ENCODE measurements at places on chromosomes 5 and 9. TPM values are rescaled to one million over a fixed set of nuclear protein-coding genes. Genes with fewer than 3 reads are reported as not detected.

The TAF1L gene
- total RNA-seq = 0.07 TPM

DNA sequence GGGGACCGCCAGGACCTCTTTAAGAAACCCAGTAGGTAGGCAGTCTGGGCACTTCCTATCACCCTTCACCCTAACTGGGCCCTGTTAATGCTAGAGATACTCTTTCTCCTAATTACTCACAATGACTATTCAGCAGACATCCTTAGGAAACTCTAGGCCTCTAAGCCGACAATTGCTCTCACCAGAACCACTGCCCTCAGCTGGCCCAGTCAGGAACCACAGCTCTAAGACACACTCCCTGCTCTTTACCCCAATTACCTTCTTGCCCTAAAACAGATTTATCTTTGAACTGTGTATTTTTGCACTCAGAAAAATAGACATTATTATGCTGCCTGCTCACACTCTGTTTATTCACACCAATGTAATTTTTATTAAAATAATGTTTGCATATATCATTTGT is 432.6 kb upstream of the SLC30A5 start:
- no peak for DNase-seq
- H3K36me3 ChIP-seq = no peaks in the 10 kb centered on the region
- H3K27ac ChIP-seq = no peak overlapping the region
- H3K27me3 ChIP-seq = no peaks in the 10 kb centered on the region
- no peak overlapping the region for H3K4me3 ChIP-seq
- H3K4me1 ChIP-seq = peaks cover 19% of the 10 kb centered on the region

DNA sequence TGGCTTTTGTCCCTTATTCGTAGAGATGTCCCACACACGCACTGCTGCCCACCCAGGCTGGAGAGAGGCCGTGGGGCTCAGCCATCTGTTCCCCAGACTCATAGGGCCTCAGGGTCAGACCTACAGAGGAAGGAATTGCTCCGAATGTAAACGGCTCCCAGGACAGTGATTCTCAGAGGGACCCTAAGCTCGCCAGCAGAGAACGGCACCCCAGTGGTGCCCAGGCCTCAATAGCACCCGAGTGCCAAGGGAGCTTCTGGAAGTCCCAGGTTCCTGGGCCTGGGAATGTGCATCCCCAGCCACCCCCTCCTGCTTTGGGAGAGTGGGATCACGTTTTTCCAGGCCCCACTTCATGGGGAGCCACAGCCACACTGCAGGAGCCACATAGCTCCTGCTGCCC is 32.9 kb upstream of the CNOT6 start:
- no peak overlapping the region for H3K27ac ChIP-seq
- no peaks in the 10 kb centered on the region for H3K27me3 ChIP-seq
- H3K36me3 ChIP-seq = no peaks in the 10 kb centered on the region
- no peaks in the 10 kb centered on the region for H3K4me1 ChIP-seq
- H3K4me3 ChIP-seq = no peak overlapping the region

The GKAP1 gene
- total RNA-seq = 4.8 TPM

The SWI5 gene
- total RNA-seq = 70.4 TPM

The ALDH1A1 gene
- total RNA-seq = 3.7 TPM

The PCDHA12 gene
- not detected for total RNA-seq

GRCh38 chr5:6480133-6481051 is 31.7 kb downstream of the UBE2QL1 start:
- H3K27me3 ChIP-seq = peaks cover 99% of the 10 kb centered on the region
- no peak overlapping the region for H3K4me3 ChIP-seq
- H3K36me3 ChIP-seq = no peaks in the 10 kb centered on the region
- no peaks in the 10 kb centered on the region for H3K4me1 ChIP-seq
- DNase-seq = no peak
- H3K27ac ChIP-seq = no peak overlapping the region

The PAPPA gene
- 3.9 TPM for total RNA-seq

DNA sequence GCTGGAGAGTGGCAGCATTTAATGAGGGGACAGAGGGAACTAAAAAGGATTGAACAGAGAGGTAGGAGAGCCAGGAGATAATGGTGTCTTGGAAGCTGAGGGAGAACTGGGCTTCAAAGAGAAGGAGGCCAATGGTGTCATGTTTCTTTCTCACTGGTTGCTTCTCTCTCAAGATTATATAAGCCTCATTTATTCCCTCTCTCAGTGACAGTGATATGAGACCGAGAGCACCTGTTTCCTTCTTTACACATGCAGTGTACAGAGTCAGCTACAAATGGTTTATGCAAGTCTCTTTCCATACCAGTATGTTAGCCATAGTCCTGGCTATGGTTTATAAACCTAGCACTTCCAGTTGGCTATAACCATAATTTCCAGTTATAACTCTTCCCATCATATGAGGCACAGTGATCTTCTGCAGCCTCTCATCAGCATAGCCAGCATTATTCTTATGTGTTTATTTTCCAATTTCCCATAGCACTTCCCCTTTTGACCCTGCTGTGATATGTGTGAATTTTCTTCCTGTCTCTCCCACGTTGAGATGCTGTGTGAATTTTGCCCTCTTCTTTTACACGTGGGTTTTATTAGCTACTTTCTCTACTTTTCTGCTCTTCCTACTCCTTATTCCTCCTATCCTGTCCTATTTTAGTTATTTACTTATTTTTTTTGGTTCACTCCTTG is 71.2 kb downstream of the UNC13B start:
- no peaks in the 10 kb centered on the region for H3K27me3 ChIP-seq
- no peak overlapping the region for H3K4me3 ChIP-seq
- DNase-seq = no peak
- no peaks in the 10 kb centered on the region for H3K36me3 ChIP-seq
- no peaks in the 10 kb centered on the region for H3K4me1 ChIP-seq

- no peaks in the 10 kb centered on the region for H3K36me3 ChIP-seq
- peaks cover 71% of the 10 kb centered on the region for H3K27me3 ChIP-seq
- H3K4me1 ChIP-seq = no peaks in the 10 kb centered on the region
- DNase-seq = no peak
Observed at GRCh38 chr5:3535414-3536211, 60.0 kb upstream of the IRX1 start.

GRCh38 chr5:100722657-100723056 is 180.4 kb downstream of the ST8SIA4 start:
- no peaks in the 10 kb centered on the region for H3K4me1 ChIP-seq
- H3K4me3 ChIP-seq = no peak overlapping the region
- H3K27me3 ChIP-seq = no peaks in the 10 kb centered on the region
- no peaks in the 10 kb centered on the region for H3K36me3 ChIP-seq
- no peak overlapping the region for H3K27ac ChIP-seq

- H3K27me3 ChIP-seq = peaks cover 86% of the 10 kb centered on the region
- H3K27ac ChIP-seq = no peak overlapping the region
- no peaks in the 10 kb centered on the region for H3K4me1 ChIP-seq
- DNase-seq = no peak
- H3K4me3 ChIP-seq = no peak overlapping the region
Observed at GRCh38 chr5:585556-585955, 26.6 kb upstream of the CEP72 start.

- H3K36me3 ChIP-seq = no peaks in the 10 kb centered on the region
- no peaks in the 10 kb centered on the region for H3K4me1 ChIP-seq
- H3K27ac ChIP-seq = no peak overlapping the region
- no peak overlapping the region for H3K4me3 ChIP-seq
- no peak for DNase-seq
Observed at GRCh38 chr5:113615708-113616107, 102.2 kb downstream of the YTHDC2 start.

DNA sequence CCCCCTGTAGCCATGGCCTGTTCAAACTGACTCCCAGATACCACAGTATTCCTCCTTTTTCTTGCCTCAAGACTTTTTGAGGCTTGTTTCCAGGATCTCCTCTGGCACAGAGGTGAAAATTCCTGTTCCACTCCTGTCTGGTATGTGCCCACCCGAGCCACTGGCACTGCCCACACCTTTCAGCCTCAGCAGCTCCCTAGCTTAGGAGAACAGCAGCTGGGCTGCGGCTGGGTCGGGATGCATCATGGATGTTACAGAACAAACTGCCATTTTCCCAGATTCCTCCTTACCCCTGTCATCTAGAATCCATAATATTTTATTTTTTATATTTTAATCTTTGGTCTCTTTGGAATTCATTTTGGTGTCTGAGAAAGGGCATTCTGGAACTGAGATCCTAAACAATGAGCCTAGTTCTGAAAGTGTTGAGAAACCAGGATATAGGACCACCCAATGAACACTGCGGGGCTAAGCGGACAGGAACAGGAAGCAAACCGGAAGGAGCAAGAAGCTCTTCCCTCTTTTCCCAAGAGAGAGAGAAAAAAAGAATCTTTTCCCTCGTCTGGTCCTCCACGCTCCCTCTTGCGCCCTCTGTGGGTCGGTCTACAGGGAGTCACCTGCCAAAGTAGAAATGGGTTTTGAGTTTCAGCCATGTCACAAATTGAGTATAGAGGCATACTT is 12.5 kb downstream of the OR2S2 start:
- H3K4me3 ChIP-seq = no peak overlapping the region
- no peak overlapping the region for H3K27ac ChIP-seq

DNA sequence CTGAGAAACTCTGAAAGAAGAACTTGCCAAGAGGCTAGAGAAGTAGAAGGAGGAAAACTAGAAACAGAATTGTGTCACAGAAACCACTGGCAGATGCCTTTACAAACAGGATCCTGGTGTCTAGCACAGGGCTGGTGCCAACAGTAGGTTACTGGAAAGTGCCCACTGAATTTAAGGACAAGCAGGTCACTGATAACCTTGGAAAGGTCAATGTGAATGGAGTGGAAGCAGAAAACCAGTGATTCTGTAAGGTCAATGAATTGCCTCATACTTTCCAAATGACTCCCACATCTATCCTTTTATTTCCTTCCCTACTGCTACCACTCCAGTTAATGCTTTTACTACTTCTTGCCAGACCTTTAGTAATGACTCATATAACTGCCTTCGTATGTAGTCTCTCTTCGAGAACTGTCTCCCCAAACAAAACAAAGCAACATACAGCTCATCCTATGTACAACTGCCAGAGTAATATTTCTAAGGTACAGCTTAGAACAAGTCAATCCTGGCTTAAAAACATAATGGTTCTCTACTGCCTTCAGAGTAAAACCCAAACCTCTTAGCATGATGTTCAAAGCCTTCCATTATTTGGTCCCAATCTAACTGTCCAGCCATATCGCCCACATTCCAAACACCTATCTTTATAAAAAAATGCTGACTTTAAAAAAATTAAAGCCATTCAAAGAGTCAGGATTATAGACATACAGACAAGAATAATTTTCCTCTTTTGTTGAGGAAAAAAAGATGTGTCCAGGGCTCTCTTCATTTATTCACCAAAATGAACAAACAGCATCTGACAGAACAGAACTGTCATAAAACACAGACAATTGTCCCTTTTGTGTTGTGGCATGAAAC is 52.5 kb downstream of the NR3C1 start:
- H3K27me3 ChIP-seq = no peaks in the 10 kb centered on the region
- DNase-seq = no peak
- no peaks in the 10 kb centered on the region for H3K36me3 ChIP-seq
- no peak overlapping the region for H3K4me3 ChIP-seq
- peaks cover 24% of the 10 kb centered on the region for H3K4me1 ChIP-seq

GRCh38 chr9:81824802-81825730 is 103.2 kb upstream of the SPATA31D4 start:
- peak overlapping the region; percentile 91 for H3K27ac ChIP-seq
- H3K27me3 ChIP-seq = no peaks in the 10 kb centered on the region
- peaks cover 39% of the 10 kb centered on the region for H3K4me1 ChIP-seq
- H3K36me3 ChIP-seq = no peaks in the 10 kb centered on the region

The MCTP1 gene
- total RNA-seq = 4.3 TPM

The IRGM gene
- not detected for total RNA-seq

The CER1 gene
- total RNA-seq = not detected

DNA sequence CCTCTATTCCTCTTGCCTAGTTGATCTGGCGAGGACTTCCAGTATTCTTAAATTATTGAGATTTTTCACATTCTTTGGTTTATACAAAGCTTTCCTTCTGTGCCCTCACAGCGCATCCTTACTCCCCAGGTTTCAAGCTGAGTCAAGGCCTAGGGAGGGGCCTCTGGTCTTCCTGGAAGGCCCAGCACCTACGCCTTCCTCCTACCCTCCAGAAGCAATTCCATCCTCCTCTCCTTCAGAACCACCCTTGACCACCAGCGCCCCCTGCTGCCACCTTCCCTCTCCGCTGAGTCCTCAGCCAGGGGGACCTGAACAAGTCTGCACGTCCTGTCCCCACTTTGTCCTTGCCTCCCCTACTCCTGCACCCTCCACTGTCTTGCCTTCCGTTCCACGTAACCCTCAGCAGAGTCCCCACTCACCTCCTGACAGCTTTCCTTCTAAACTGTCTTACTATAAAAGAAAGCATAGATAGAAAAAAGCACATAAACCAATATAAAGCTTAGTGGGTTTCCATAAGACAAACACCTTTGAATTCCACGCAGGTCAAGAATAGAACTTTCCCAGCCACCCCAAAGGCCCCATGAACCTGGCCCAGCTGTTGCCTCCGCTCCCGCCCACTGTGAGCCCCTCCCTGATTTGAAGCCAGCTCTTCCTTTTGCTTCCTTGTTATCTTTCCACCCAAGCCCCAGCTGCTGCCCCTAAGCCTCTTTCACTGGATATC is 63.0 kb upstream of the CTSL start:
- no peak overlapping the region for H3K27ac ChIP-seq
- peak; percentile 92 for DNase-seq
- no peaks in the 10 kb centered on the region for H3K27me3 ChIP-seq

DNA sequence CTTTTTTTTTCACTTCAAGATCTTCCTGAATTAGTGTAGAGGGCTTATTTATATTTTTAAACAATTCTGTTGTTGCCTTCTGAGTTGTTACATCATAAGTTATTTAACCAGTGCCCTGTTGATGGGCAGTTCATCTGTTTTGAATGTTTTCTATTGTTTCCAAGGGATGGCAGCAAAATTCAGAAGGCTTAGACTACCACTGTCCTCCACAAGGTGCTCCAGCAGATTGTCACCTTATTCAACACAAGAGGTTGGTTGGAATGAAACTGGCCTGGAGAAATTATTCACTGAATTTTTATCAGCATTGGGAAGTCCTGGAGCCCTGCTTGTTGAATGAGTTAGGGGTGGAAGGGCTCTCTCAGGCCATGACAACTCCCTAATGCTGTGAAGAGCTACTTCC is 1.3 kb upstream of the KLHL9 start:
- H3K36me3 ChIP-seq = 0 out of 2 replicates have a peak, but pooled peaks cover 7% of the 10 kb centered on the region
- no peaks in the 10 kb centered on the region for H3K27me3 ChIP-seq
- H3K4me1 ChIP-seq = peaks cover 20% of the 10 kb centered on the region
- H3K27ac ChIP-seq = no peak overlapping the region

DNA sequence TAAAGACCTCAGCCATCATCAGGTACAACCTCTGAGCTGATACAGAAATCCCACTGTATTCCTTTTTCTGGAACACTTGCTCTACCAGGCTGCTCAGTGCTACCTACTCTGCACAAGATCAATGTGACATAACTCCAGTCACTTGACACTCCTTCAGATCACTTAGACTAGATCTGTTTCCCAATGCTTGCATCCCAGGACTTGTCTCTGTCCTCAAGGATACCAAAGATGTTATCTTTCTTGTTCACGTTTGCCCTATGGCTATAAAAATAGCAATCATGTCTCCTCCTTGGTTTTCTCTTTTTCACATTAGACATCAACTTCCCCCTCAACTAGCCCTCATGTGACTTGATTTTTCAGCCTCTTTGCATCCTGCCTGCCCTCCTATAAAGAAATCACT is 188.1 kb upstream of the PTGER4 start:
- no peak for DNase-seq
- H3K27ac ChIP-seq = no peak overlapping the region
- no peak overlapping the region for H3K4me3 ChIP-seq
- H3K27me3 ChIP-seq = no peaks in the 10 kb centered on the region
- peaks cover 9% of the 10 kb centered on the region for H3K4me1 ChIP-seq

Data from PC-9 (cell line).